NCI-H774 (cell line): ENCODE measurements at places on chromosomes 11 and 22.
A peak's percentile ranks its signal among the peaks of the same experiment; 100 is the strongest.

GRCh38 chr22:21682385-21683175 is 16.8 kb downstream of the PPIL2 start:
- DNase-seq, result no peak

- DNase-seq, result no peak
These were observed at the start of gene ADM2 for GRCh38 chr22:50481440-50482106. Gene ADM2, plus strand, starts transcription at chr22:50481543. Its CDS starts 305 bp downstream, at chr22:50481848.

DNA sequence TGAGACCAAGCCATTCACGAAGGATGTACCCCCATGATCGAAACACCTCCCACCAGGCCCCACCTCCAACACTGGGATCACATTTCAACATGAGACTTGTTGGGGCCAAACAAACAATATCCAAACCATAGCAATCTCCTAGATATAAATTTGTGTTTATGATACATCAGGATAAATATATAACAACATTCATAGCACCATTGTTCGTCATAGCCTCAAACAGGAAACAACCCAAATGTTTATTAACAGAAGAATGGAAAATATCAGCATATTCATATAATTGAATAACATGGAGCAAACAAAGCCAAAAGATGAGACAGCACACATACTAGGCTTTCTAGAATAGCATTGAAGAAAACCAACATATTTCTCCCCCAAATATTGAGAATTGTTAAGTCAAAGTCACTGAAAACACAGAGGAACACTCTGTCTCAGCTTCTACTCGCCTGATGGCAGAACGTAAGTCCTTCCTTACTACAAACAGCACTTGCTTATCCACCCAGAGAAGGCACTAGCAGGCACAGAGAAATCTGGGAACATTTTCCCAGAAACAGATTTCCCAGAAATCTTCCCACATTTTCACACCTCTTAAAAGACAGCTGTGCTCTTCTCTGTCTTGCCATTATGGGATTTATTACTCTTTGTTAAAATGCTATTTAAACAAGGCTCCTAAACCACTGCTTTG is 8.1 kb upstream of the GDPD4 start:
- DNase-seq, result no peak

- DNase-seq, result no peak
These were observed 31.6 kb downstream of the MARK2 start for GRCh38 chr11:63870351-63871140.

- no peak for DNase-seq
These were observed 30.6 kb downstream of the SHANK2 start for GRCh38 chr11:71221821-71222220.

DNA sequence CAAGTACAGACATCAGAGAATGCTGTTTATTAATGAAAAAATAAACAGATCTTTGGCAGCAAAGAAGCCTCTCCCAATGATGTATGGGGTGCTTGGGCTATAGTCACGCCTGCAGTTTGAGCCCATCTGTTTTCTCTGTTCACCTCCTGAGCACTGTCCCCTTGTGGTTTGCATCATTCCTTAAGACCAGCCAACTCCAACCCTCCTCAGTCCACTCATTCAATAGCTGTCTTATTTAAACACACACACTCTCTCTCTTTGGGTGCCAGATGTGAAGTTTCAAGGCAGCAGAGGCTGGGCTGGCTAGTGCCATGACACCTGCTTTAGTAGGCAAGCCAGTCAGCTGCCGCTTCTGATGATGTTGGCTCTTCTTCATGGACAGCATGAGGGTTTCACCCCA is 58.1 kb downstream of the POLD3 start:
- DNase-seq, result peak; percentile 48

GRCh38 chr11:131942878-131943277 is 572.5 kb downstream of the NTM start:
- no peak for DNase-seq

DNA sequence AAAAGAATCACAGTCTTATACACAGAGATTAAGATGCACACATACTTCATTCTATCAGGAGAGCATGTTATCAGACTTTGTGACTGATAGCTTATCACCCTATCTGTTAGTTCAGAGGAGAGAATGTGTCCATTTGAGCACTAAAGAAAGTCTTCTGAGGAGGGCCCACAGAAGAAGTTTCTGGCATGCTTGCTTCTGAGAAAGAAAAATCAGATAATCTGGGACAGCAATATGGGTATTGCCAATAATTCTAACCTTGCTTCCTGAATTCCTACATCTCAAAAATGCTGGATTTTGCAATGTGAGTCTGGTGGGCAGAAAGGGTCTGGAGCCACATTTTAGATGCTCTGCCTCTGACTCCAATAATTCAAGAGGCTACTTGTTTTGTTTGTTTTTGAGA is 128.9 kb downstream of the RBFOX2 start:
- DNase-seq, result no peak

DNA sequence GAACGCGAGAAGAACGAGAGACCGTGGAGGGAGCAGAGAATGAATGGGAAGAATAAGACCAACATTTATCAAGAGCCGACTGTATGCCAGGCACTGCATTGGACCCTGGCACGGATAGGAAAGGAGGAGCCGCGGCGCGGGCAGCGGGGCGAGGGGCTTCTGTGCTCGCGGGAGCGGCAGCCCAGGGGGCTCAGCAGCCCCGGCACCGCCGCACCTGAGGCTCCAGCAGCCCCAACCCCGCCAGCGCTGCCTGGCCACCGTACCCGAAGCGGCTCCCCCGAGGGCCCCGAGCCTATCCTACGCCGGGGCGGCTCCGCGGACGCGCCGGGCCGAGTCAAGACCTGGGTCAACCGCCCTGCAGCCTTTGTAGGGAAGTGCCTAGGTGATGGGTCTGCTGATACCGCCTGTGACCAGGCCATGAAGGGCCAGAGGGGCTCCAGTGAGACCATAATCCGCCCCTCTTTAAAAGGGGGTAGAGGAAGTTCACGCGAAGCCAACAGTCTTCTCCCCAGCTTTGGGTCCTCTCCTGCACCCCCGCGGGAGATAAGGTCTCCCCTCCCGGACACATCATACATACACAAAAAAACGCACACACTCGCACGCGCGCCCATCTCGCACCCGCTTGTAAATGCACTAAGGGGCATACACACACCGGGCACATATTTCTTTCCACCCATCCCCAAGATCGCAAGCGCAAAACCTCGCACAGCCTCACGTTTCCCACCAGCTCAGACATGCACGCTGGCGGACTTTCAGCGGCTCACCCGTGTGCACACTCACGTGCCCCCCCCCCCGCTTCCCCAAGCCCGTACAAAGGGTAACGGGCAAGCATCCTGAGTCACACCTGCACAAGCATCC is 935 bp upstream of the RTN4RL2 start:
- no peak for DNase-seq

- DNase-seq, result no peak
These were observed 1.7 kb upstream of the LDHA start for GRCh38 chr11:18392434-18393321.

GRCh38 chr11:134815404-134815803 is 403.4 kb upstream of the B3GAT1 start:
- no peak for DNase-seq

GRCh38 chr11:87290304-87290922 is 252.7 kb downstream of the TMEM135 start:
- DNase-seq, result peak; percentile 70

- DNase-seq, result no peak
These were observed 14.5 kb upstream of the P4HA3 start for GRCh38 chr11:74325649-74326645.

DNA sequence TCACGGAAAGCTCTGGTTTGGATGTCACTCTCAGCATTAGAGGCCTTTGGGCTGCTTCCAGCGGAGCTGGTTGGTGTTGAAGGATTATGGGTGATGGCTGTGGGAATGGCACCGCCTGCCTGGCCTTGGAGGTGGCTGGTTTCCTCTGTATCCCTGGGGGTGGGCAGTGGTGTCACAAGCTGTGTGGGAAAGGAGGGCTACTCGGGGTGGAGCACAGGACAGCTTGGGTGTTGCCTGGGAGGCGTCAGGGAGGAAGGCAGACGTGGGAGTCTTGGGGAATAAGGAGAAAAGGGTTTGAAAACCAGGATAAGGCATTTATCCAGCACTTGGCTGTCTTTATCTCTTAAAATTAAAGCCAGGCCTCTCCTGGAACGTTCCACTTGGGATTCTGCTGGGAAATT is 71.8 kb downstream of the ADAMTS15 start:
- no peak for DNase-seq

GRCh38 chr22:45262195-45262930 is 21.7 kb upstream of the KIAA0930 start:
- DNase-seq, result no peak

GRCh38 chr11:73797457-73797856 is 9.8 kb downstream of the MRPL48 start:
- DNase-seq, result no peak

- DNase-seq, result no peak
These were observed 28.7 kb upstream of the VPREB1 start for GRCh38 chr22:22215659-22216449.

GRCh38 chr11:130457623-130458409 is 9.4 kb downstream of the ADAMTS15 start:
- no peak for DNase-seq

DNA sequence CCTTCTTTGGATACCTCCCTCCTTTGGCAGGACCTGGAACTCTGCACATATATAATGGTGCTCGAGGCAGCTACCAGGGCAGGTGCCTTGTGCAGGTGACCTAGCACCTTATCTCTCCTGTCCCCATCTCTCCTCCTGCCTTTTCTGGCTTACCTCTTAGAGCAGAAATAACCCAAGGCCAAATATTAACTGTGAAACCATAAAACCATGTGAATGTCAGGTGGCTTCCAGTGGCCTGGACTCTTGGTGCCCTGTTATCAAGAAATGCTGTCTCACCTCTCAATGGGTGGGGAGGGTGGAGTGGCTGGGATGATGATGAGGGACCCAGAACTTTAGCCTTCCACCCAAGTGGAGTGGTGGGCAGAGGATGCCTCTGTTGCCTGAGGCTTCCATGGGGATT is 42.9 kb downstream of the YWHAH start:
- no peak for DNase-seq

DNA sequence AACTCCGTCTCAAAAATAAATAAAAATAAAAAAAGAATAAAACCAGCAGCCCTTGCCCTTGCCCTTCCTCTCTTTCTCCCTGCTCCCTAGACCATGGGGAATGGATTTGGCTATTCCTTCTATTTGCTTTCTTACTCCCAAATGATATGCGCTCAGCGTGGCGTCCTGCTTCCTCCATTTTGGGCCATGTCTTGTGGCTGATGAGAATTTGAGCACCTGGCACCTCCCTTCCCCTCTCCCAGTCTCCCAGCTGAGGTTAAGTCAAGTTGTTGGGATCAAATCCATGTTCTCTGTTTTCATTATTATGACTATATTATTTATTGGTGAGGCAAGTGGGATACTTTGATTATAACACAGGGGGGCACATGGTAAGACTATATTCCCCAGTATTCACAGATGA is 10.8 kb upstream of the CTTN start:
- DNase-seq, result no peak

- no peak for DNase-seq
These were observed 4.3 kb downstream of the EHBP1L1 start for GRCh38 chr11:65580031-65580692.

GRCh38 chr11:67369801-67370284 is 3.6 kb downstream of the CLCF1 start:
- DNase-seq, result no peak

DNA sequence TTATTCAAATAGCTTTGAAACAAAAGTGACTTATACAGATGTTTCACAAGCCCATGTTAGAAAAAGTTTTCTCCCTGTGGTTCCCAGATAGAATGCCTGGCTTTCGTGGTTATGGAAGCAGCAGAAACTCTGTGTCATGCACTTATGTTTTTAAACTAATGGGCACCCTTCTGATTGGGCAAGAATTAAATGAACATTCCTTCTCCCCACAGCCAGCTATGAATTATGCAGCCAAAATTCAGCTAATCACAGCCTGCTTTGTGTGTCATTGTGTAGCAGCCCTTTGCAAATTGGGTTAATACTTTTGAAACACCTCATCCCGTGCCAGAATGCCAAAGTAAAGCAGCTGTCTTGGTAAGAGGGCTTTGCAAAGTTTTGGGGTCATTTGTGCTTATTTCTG is 46.9 kb downstream of the PANX1 start:
- DNase-seq, result no peak

DNA sequence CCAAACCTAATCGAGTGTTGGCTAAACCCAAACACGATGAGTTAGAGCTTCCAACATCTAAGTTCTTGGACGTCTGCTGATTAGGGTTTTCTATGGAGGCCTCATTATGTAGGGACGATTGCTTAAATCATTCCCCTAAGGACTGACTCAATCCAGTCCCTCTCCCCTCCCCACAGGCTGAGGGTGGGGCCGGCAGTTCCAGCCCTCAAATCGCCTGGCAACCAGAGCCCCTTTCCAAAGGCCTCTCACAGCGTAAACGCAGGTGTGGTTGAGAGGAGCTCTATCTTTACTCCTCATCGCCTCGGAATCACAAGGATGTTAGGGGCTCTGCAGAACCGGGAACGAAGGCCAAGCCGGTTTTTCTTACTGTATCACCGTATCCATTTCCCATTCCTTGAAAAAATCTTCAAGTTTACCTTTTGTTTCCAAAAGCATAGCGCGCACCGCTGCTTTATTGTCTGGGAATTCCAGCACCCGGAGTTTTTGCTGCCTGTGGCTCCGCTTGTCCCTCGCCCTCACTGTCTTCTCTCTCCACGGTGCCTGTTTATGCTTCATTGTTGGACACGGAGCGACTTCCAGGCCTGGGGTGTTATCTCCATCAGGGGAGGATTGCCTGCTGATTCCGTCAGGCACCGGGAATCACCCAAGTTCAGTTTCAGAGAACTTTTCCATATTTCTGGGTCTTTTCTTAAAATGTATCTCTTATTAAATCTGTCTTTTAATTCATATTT is 13.8 kb upstream of the IFITM3 start:
- DNase-seq, result no peak

DNA sequence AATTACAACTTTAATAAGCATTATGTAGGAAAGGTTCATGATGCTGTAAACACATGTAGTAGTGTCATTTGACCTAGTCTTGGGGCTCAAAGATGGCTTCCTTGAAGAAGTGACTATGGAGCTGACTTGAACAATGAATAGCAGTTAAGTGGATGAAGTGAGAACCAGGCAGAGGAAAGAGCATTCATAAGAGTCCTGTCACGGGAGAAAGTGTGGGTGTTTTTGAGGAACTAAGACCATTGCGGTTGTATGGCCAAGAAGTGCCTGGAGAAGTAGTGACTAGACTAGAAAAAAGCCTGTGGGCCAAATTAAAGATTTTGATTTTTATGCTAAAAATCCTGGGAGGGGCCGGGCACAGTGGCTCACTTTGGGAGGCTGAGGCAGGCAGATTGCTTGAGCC is 7.2 kb upstream of the IL18BP start:
- no peak for DNase-seq

GRCh38 chr22:40030758-40031095 is 36.0 kb downstream of the FAM83F start:
- DNase-seq, result no peak
